ENCODE measurements at places on chromosomes 2 and 18.

DNA sequence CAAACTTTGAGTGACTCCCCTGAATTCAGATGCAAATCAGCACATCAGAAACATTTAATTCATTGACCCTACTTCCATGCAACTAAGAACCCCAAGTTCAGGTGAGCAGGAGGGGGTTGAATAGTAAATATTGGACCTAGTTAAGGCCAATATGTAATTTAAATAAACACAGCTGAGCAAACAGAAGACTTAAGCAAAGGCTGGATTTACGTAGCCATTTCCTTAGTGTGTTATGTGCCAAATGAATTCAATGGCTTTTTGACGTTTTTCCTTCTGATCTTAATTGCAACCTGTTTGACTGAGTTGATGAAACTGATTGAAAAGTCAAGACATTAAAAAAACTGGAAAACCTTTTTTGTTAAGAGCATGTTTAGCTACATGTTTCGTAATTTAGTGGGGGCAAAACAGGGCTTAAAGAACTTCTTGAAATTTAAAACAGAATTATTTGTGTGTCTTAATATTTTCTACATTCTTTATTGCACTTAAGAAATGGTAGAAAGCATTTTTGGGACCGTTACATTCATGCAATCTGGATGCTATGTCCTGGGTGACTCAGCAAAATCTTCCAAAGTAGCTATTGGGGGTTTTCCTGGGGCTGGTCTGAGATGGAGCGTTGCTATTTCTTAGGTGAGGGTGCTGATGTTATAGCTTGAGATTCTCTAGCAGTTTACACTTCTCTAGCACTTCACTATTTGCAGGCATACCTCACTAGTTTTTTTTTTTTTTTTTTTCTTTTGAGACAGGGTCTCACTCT lies 25.5 kb upstream of the KCNE4 start:
- DNase-seq = no peak

DNA sequence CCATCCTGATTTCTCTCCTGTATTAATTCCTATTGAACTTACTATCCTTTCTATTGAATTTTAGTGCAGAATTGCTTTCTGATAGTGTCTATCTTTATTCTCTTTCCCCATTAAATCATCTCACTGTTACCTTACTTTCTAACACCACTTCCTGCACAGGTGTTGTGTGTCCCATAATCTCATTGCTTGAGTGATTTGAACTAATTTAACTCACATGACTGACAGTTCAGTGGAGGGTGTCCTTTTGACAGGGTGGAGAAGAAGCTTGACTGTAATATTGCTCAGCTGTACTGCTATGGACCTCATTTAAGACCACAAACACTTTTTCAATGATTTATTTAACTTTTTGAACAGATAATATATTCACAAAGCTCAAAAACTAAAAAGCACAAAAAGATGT lies 211.8 kb downstream of the NRXN1 start:
- DNase-seq = no peak

- no peak for DNase-seq
These were observed 185.5 kb downstream of the NOL4 start for GRCh38 chr18:34039201-34039600.

- DNase-seq = no peak
These were observed 109.2 kb downstream of the SCN2A start for GRCh38 chr2:165348441-165348840.

GRCh38 chr2:66579186-66580126 lies 144.5 kb downstream of the MEIS1 start:
- DNase-seq = no peak

DNA sequence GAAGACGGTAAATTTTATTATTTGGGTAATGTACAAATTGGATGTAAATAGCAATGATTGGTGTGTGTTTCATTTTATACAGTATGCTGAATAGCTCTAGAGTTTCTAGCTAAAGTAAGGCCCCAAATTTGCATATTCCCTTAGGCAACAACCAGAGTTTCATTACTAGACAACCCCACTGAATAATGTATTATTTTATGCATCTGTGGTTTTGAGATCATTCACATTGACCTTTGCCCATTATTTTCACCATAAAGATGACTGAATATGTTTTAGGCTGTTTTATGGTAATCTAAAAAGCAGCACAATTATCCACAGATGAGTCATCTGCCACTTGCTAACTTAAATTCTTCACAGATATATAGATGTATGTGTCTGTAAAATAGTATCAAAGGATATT lies 44.5 kb upstream of the C2orf74 start:
- DNase-seq = no peak

DNA sequence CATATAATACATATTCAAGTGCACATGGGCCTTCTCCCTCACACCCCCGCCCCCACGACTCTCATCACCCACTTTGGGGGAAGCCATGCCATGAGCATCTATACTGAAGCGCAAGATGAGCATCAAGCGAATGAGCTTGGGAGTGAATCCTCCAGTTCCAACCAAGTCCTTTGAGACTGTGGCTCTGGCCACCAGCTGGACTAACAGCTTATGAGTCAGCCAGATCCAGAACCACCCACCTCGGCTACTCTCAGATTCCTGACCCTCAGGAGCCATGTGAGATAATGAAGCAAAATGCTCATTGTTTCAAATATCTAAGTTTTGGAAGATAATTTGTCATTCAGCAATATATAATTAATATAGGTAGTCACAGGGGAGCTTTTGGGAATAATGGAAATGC lies 22.2 kb upstream of the IL1RL1 start:
- no peak for DNase-seq

- DNase-seq = no peak
These were observed 57.1 kb upstream of the KLHL29 start for GRCh38 chr2:23327887-23328286.

DNA sequence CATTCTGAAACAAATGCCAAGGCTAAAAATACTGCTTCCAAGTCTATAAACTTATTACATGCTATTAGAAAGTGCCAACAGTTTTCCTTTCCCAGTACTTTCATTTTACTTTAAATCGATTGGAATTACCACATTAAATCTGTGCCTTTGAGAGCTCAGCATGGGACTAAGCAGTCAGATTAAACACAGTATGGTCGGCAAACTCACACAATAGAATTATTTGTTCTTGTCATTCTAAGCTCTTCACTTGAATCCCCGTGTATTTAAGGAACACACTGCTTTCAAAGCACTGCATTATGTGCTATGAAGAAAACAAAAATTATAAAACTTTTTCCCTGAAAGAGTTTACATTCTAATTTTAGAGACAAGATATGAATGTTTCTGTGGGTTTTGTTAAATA lies 444.4 kb upstream of the SLC39A10 start:
- no peak for DNase-seq

DNA sequence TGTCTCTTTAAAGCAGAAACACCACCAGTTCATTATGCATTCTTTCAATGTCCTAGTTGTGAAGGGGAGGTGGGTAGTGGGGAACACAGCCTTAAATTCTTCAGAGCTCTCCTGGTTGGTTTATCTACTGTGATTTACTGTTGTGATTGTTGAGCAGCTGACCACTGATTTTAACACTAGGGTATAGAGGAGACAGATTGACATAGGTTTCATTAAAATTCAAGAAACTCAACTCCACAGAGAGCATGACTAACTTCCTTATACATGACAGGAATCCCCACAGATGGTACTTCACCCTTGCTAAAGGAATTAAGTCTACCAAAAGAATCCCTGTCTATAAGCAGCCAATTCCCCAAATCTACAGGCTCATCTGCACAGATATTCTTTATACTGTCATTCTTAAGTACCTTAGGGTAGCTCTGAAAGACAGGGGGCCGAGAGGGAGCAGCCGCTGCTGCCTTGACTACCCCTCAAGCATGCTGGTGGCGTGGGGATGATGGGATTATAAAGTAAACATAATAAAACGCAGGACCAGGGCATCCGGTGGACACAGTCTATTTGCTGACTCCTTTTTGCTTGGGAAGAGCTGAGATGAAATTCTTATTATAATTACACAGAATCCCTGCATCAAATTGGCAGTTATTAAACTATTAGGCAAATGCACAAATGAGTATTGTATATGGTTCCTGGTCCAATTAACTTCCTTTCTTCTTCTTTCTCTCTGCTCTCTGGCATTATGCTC lies 1377.6 kb upstream of the PIK3C3 start:
- no peak for DNase-seq

- DNase-seq = no peak
These were observed 1070.2 kb upstream of the NXPH2 start for GRCh38 chr2:139850254-139850890.

DNA sequence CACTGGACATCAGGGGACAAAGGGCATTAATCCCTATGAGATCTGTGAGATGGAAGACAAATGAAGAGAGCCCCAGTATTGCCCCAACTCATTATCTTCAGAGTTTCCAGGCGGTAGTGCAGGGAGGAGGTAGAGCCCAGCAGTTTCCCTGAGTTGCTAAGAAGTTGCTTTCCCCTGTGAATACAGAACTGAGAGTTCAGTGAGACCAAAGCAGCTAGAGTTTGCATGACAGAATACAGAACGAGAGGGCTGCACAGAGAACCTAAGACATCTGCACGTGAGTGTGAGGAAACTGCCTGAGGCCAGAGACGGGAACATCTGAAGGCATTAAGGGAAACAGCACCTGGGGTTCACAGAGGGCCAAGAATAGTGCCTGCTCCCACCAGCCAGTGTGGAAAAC lies 18.1 kb upstream of the PGAP1 start:
- no peak for DNase-seq

GRCh38 chr2:17401096-17401495 lies 117.1 kb downstream of the RAD51AP2 start:
- no peak for DNase-seq

DNA sequence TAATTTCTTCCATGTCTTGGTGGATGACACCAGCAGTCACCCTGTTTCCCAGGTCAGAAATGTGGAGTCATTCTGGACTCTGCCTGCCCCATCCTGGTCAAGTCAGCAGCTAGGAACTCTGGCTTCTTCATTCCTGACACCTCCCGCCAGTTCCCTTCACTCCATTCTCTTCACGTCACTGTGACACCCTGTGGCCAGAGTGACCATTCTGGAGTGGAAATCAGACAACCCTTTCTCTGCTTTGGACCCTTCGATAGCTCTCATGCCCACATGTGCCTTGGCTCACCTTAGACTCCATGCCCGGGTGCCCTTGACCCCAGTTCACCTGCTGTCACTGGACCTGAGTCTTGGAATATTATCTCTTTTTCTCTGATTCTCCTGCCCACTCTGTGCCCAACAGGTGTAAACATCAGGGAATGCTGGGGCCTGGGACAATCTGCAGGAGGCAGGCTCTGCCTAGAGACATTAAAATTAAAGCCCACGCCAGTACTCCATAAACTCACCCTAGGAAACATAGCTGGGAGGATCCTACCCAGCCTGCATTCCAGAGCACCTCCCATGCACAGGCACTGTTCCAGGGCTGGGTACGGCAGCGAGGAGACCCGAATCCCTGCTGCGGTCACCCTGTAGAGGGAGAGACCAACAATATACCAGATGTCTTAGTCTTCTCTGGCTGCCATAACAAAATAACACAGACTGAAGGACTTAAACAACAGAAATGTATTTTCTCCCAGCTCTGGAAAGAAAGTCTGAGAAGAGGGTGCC lies 41.1 kb upstream of the FAHD2A start:
- no peak for DNase-seq

- DNase-seq = no peak
These were observed 73.0 kb upstream of the TMEM17 start for GRCh38 chr2:62578803-62579640.

GRCh38 chr2:174597009-174597344 lies 627 bp downstream of the WIPF1 start:
- DNase-seq = no peak

GRCh38 chr18:63980896-63981460 lies 11.1 kb downstream of the SERPINB8 start:
- no peak for DNase-seq

DNA sequence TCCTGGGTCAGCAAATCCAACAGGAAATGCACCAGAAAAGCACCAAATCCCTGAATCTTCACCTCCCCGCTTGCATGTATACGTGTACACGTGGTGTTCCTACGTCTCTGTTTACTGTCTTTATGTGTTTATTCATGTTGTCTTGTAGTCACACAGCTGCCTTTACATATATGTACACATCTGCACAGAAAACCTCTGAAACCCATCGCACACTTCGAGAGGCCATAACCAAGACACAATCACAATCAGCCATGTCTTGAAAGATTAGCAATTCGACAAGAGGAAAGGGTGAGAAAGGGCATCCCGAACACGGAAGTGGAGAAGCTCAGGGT lies 98.1 kb downstream of the PLB1 start:
- no peak for DNase-seq

- no peak for DNase-seq
These were observed 20.7 kb downstream of the IGFBP2 start for GRCh38 chr2:216653931-216654365.

Measured in activated T-cell treated with anti-CD3 and anti-CD28 coated beads, Interleukin-2, amount 50 U/mL, for 72 hours (primary cell).